ENCODE measurements at places on chromosomes 4 and X.

GRCh38 chr4:36024901-36025660 is 219.2 kb downstream of the ARAP2 start:
- no peak for DNase-seq

DNA sequence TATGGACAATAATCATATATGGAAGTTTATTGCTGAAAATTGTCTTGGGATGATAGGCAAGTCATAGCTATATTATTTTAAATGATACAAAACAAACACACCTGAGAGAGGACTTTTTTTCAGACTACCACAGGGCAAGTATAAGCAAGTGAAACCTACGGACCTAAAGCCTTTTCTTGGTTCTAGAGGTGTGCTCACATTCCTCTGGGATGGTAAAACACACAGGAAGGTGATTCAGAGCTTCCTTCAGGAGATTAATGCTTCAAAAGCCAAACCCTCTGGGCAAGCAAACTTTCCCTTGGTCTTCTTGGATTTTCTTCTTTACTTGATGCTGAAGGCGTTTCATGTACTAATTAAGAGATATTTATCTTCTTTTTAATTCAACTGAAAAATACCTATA is 60.1 kb upstream of the ACSL4 start:
- no peak for DNase-seq

GRCh38 chrX:68112321-68112720 is 321.0 kb downstream of the OPHN1 start:
- DNase-seq: no peak

- DNase-seq: no peak
These were observed 287.7 kb upstream of the PCDH18 start for GRCh38 chr4:137819964-137820383.

- no peak for DNase-seq
These were observed 508.4 kb upstream of the FTHL17 start for GRCh38 chrX:31580227-31580626.

- no peak for DNase-seq
These were observed 54.9 kb downstream of the DCTD start for GRCh38 chr4:182862141-182862875.

- no peak for DNase-seq
These were observed 56.3 kb downstream of the PTCHD1 start for GRCh38 chrX:23390979-23391378.

- no peak for DNase-seq
These were observed 143.2 kb downstream of the CPE start for GRCh38 chr4:165522050-165522449.

DNA sequence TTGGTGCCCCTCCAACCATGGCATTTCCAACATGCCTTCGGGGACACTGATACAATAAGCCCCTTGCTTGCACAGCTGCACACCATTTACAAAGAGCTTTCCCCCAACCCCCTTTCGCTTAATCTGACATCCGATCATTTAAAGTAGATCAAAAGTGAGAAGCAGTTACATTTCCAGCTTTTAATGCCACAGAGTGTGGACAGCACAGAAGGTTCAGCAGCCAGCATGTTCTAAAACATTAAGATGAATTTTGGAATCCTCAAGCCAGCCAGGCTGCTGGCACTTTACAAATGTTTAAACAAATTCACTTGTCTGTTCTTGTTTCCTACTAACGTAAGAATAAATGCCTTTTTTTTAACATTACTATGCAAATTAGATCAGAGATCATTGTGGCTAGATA is 284.4 kb upstream of the LDB2 start:
- DNase-seq: no peak

GRCh38 chr4:137749466-137749865 is 217.2 kb upstream of the PCDH18 start:
- no peak for DNase-seq

DNA sequence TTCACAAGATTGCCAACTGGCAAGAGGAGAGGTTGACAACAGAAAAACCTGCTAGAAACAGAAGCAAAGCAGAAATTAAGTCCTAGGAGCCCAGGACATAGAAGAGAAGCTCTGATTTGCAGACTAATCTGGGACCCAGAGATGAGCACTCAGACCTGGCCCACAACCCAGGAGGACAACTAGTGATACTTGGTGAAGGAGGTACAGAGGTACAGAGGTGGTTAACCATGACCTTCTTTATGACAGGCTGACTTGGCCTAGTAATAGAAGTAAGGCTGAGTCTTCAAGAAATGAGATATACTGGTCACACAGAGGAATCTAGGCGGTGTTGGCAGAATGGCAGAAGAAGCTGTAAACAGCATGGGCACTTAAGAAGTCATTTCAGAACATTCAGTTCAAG is 43.6 kb downstream of the ANXA5 start:
- no peak for DNase-seq

DNA sequence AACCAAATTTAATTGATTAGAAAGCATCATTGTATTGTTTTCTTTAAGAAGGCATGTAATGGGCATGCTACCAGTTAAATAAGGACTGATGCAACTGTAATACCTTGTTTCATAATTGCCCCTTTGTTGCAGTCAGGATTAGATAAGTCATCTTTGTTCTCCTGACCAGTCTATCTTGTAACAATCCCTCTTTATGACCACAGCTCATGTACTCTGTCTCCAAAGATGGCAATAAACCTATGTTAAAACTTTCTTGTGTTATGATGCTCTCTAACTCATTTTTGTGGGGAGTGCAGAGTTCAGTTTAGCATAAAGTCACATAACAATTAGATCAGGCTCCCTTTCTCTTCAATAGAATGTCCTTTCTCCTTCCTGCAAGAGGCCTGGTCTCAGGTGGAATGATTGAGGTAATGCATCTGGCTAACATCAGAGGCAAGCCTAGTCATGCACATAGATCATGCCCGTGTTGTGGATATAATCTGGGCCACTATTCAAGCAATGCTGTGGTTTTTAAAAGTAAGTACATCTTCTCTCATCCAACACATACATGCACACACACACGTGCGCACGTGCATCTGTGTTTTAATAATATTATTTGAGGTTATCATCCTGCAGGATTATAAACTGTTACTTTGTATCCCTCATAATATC is 45.6 kb downstream of the TMEM154 start:
- no peak for DNase-seq

- no peak for DNase-seq
These were observed 69.7 kb upstream of the NOCT start for GRCh38 chr4:138945840-138946239.
